ENCODE measurements at places on chromosomes 11 and 22. TPM values are rescaled to one million over a fixed set of nuclear protein-coding genes. Genes with fewer than 3 reads are reported as not detected.

GRCh38 chr11:115342142-115342541 is 162.1 kb downstream of the CADM1 start:
- no peak for DNase-seq
- H3K27ac ChIP-seq: no peak overlapping the region
- H3K27me3 ChIP-seq: no peaks in the 10 kb centered on the region

GRCh38 chr22:36009085-36009484 is 19.5 kb downstream of the RBFOX2 start:
- peaks cover 9% of the 10 kb centered on the region for H3K4me1 ChIP-seq
- H3K36me3 ChIP-seq: no peaks in the 10 kb centered on the region
- H3K4me3 ChIP-seq: no peak overlapping the region
- no peak for DNase-seq

The ACAT1 gene
- 112 TPM for total RNA-seq

DNA sequence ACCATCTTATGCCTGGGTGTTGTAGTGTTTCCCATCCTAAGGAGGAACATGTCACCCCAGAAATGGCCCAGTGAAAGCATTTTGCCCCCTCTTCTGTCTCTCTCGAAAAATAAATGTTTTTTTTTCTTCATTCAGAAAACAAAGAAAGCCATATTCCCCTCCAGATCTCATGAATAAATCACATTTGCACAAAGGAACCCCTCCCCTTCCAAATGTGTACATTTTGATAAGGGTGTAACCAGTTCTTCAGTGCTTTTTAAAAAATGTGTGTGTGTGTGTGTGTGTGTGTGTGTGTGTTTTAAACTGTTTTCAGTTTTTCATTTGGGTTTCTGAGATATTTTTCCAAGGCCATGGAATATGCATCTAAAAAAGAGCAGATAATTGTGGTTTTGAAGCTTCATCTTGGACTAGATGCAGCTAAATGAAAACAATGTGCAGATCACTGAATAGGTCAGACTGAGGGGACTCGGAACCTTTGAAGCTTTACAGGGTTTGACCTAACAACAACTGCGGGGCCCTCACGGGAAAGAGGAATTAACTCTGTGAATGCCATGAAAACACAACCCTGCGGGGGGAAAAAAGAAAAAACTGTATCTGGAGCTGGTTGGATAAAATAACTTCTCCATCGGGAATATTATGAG is 76.4 kb downstream of the YAP1 start:
- H3K36me3 ChIP-seq: no peaks in the 10 kb centered on the region
- H3K27ac ChIP-seq: peak overlapping the region; percentile 64
- peak; percentile 57 for DNase-seq
- H3K4me3 ChIP-seq: no peak overlapping the region

DNA sequence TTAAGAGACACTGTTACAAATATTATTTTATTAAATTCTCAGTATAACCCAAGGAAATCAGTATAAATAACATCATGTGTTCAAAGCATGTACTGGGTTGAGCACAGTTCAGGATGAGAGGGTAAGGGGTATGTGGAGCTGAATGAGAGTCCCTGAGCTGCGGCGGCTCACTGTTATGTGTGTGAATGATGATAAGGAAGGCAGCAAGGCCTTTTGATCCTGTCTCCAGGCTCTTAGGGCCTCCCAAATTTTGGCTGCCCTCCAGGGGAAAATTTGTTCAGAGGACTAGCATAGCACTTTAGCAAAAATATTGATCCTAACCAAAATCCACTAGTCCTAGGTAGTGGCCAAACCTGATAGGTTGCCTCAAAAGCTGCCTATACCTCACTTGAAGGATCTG is 86.1 kb upstream of the SPON1 start:
- H3K27ac ChIP-seq: no peak overlapping the region
- H3K4me1 ChIP-seq: peaks cover 11% of the 10 kb centered on the region
- no peak overlapping the region for H3K4me3 ChIP-seq
- peaks cover 2% of the 10 kb centered on the region for H3K27me3 ChIP-seq

DNA sequence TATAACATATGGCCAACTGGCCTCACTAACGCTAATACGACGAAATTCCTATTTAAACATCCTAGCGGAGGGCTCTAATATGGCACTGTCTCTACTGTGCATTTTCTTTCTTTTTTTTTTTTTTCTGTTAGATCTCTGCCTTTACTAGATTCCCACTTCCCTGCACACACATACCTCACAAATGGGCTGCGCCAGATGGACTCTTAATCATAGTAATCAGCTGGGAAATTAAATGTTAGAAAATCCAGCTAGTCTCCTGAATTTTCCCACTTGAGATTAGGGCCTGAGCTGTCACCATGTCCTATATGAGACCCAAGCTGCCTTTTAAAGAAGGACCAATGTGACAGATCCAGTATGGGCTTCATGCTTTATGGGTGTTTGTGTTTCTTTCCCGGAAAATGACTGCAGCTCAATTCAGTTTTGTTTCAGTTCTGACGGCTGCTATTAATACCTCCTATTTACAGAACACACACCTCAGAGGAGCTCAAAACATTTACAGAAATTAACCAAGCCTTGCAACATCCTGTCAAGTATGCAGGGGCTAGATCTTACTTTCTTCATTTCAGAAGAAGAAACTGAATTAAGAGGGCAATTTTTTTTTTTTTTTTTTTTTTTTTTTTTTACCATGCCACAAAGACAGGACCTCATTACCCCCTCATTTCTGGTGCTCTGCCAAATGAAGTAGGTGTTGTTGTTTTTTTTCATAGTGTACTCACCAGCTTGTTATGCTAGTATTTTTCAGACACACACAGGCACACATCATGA is 49.8 kb upstream of the BLID start:
- H3K27ac ChIP-seq: peak overlapping the region; percentile 62
- no peaks in the 10 kb centered on the region for H3K36me3 ChIP-seq
- H3K4me3 ChIP-seq: no peak overlapping the region
- no peaks in the 10 kb centered on the region for H3K27me3 ChIP-seq
- no peak for DNase-seq
- peaks cover 4% of the 10 kb centered on the region for H3K4me1 ChIP-seq

GRCh38 chr11:64745189-64745520 is 1.2 kb upstream of the RASGRP2 start:
- peak overlapping the region; percentile 54 for H3K4me3 ChIP-seq
- H3K27me3 ChIP-seq: peaks cover 31% of the 10 kb centered on the region
- H3K36me3 ChIP-seq: peaks cover 19% of the 10 kb centered on the region
- no peak for DNase-seq

The CADM1 gene
- total RNA-seq: 106 TPM

The P2RX6 gene
- 1.6 TPM for total RNA-seq

The TBX10 gene
- not detected for total RNA-seq

DNA sequence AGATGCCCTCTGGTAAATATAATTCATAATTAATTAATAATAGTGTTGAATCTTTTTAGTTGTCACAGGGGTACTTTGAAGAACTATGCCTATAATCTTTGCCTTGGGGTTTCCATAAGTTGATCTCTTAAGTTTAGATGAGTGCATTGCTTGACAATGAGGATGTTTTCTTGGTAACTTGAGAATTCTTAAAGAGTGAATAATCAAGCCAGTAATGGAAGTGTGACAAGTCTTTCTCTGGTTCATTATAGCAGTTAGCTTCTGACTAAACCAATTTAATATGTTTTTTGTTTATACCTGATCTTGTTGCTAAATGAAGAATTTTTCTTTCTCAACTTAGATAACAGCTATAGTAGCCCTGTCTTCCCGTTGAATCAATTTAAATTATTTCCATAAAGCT is 46.2 kb downstream of the ATXN10 start:
- DNase-seq: no peak
- H3K4me1 ChIP-seq: no peaks in the 10 kb centered on the region
- H3K27ac ChIP-seq: no peak overlapping the region
- peaks cover 5% of the 10 kb centered on the region for H3K36me3 ChIP-seq
- H3K4me3 ChIP-seq: no peak overlapping the region

GRCh38 chr11:2750682-2751522 is 51.1 kb upstream of the KCNQ1OT1 start:
- H3K27me3 ChIP-seq: no peaks in the 10 kb centered on the region
- no peak overlapping the region for H3K4me3 ChIP-seq
- no peaks in the 10 kb centered on the region for H3K36me3 ChIP-seq
- H3K27ac ChIP-seq: no peak overlapping the region
- H3K4me1 ChIP-seq: peaks cover 56% of the 10 kb centered on the region

The TMPRSS13 gene
- total RNA-seq: 0.20 TPM

- H3K27ac ChIP-seq: no peak overlapping the region
- H3K4me3 ChIP-seq: no peak overlapping the region
- no peak for DNase-seq
- H3K36me3 ChIP-seq: no peaks in the 10 kb centered on the region
- no peaks in the 10 kb centered on the region for H3K27me3 ChIP-seq
- no peaks in the 10 kb centered on the region for H3K4me1 ChIP-seq
Observed at GRCh38 chr11:59272771-59273372, 60.1 kb upstream of the MPEG1 start.

DNA sequence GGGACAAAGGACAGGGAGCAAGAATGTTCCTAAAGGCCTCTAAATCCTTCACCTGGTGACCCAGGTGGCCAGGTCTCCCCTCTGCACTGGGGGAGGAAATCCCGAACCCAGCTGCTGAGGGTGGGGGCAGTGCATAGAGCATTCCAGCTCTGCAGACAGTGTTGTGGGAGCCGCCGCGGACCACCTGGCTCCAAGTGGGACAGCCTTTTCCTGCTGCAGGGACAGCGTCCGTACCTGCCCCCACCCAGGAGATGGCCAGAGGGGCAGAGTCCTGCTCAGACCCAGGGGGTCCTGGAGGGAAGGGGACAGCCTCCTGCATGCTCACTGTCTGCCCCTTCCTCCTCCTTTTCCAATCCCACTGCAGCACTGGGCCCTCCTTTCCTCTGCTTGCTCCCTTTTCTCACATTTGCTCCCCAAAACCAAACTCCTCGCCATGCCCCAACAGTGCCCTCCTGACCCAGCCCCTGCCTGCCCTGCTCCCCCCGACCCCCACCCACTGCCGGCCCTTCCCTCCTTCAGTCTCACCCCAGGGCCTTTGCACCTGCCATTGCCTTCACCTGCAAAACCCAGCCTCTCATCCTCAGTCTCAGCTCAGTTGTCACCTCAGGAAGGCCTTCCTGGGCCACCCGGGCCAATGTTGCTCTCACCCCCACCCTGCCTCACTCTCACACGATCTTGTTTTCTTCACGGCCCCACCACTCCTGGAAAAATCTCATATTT is 12.8 kb downstream of the PNPLA5 start:
- no peak overlapping the region for H3K27ac ChIP-seq
- H3K36me3 ChIP-seq: no peaks in the 10 kb centered on the region
- no peaks in the 10 kb centered on the region for H3K4me1 ChIP-seq
- no peak overlapping the region for H3K4me3 ChIP-seq
- H3K27me3 ChIP-seq: no peaks in the 10 kb centered on the region

The SHISAL1 gene
- total RNA-seq: 11.3 TPM

DNA sequence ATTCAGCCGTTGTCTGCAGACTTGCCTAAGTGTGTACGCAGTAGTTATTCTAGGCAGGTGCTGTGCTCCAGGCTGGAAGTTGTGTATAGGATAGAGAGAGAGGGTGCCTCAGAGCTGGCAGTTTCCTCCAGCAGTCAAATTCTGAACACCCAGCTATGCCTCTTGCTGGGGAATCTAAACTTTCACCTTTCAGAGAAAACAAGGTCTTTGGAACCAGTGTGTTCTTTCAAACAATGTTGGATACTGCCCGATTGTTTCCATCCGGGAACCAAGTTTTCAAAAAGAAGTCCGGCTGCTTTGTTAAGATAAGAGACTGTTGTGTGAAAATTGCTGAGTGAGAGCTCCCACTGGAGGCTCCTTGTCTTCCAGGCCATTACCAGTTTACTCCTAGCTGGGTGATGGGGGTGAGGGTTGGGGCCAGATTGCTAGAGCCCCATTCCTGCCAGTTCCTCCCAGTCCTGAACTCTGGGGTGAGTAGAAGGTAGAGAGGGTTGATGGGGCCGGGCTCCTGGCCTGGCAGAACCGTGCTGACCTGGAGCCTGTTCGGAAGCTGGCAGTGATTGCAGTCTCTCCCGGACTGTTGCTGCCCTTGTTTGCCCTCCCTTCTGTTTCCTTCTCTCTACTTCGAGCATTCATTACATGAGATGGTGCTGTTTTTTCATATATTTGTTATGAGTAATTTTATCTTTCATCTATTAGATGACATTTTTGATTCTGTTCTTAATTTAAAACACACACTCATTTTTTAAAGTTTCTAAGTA is 150.2 kb downstream of the TEAD1 start:
- DNase-seq: no peak
- peak overlapping the region; percentile 72 for H3K27ac ChIP-seq
- no peak overlapping the region for H3K4me3 ChIP-seq
- H3K4me1 ChIP-seq: peaks cover 21% of the 10 kb centered on the region
- H3K36me3 ChIP-seq: no peaks in the 10 kb centered on the region
- no peaks in the 10 kb centered on the region for H3K27me3 ChIP-seq

GRCh38 chr11:102456381-102456780 is 3.8 kb upstream of the TMEM123 start:
- DNase-seq: no peak
- H3K4me1 ChIP-seq: peaks cover 12% of the 10 kb centered on the region
- no peak overlapping the region for H3K27ac ChIP-seq
- H3K36me3 ChIP-seq: no peaks in the 10 kb centered on the region

The SLC25A45 gene
- total RNA-seq: 3.1 TPM

The TRIM29 gene
- 1.7 TPM for total RNA-seq

DNA sequence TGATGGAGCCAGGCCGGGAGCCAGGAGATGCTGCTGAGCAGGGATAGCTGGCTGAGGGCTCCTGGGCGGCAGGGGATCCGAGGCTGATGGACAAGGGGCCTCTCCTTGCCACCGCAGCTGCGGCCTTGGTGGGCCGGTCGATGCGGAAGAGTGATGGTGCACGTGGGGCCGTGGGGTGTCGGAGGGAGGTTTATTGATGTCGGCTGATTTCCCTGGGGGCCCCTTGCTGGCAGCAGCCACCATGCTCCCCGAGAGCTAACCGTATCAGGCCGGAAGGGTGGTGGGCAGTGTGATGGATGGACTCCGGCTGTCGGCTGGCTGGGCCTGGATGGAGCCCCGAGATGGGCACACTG is 31.0 kb upstream of the CCDC188 start:
- DNase-seq: no peak
- no peaks in the 10 kb centered on the region for H3K27me3 ChIP-seq
- H3K4me3 ChIP-seq: no peak overlapping the region
- H3K4me1 ChIP-seq: peaks cover 21% of the 10 kb centered on the region
- no peaks in the 10 kb centered on the region for H3K36me3 ChIP-seq

GRCh38 chr11:1767399-1768140 is 3.8 kb upstream of the CTSD start:
- no peak for DNase-seq
- H3K27me3 ChIP-seq: no peaks in the 10 kb centered on the region
- H3K27ac ChIP-seq: no peak overlapping the region
- H3K36me3 ChIP-seq: peaks cover 4% of the 10 kb centered on the region
- H3K4me3 ChIP-seq: no peak overlapping the region
- peaks cover 16% of the 10 kb centered on the region for H3K4me1 ChIP-seq

- H3K27me3 ChIP-seq: no peaks in the 10 kb centered on the region
- H3K36me3 ChIP-seq: peaks cover 85% of the 10 kb centered on the region
- peaks cover 56% of the 10 kb centered on the region for H3K4me1 ChIP-seq
- H3K27ac ChIP-seq: no peak overlapping the region
- no peak overlapping the region for H3K4me3 ChIP-seq
Observed at GRCh38 chr22:19875531-19876313, 21.0 kb upstream of the GNB1L start.

- H3K27me3 ChIP-seq: no peaks in the 10 kb centered on the region
- DNase-seq: no peak
- H3K4me3 ChIP-seq: no peak overlapping the region
- H3K4me1 ChIP-seq: peaks cover 3% of the 10 kb centered on the region
Observed at GRCh38 chr11:116980136-116980793, 118.0 kb downstream of the SIK3 start.
